ENCODE measurements at places on chromosomes 3 and 15.

- DNase-seq: no peak
Observed at GRCh38 chr3:174198199-174198598, 660.9 kb upstream of the NAALADL2 start.

DNA sequence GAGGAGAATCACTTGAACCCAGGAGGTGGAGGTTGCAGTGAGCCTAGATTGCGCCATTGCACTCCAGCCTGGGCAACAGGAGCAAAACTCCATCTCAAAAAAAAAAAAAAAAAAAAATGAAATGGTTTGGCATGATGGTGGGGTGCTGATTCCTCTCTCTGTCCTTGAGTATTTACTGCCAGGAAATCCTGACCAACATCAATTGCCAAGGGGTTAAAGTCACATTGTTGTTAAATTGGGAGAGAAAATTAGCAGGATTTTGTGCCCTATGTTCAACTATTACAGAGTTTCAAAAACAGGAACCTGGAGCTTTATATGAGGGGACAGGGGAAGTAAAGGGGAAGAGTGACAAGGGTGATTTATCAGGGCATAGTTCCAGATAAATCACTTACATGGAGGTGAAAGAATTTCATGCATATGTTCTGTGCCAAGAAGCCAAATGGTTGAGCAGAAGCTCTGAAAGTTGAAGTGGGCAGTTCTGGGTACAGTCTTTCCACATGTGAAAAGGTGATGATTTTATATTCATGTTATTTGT, 70.5 kb upstream of the TSEN2 start:
- no peak for DNase-seq

DNA sequence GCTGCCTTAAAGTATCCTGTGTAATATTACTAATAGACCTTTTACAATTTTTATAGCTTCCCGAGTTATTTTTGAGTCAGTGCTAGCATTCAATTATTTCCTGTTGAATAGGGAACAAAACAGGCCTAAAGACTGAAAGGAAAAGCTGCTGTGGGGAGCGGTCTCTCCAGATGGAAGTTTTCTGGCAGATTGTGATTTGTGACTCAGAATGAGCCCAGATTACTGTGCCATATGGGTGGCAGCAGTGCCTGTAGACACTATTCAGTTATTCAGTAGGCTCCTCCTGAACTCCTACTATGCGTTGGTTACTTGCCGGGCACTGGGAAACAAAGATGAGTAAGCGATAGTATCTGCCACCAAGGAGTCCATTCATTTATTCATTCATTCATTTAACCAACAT, 211.8 kb downstream of the CHST2 start:
- DNase-seq: no peak

- DNase-seq: no peak
Observed at GRCh38 chr3:185900228-185900627, 37.6 kb downstream of the TRA2B start.

- DNase-seq: no peak
Observed at GRCh38 chr3:179734497-179735281, 81.8 kb downstream of the USP13 start.

GRCh38 chr15:36926427-36926825, 173.9 kb downstream of the MEIS2 start:
- DNase-seq: no peak

DNA sequence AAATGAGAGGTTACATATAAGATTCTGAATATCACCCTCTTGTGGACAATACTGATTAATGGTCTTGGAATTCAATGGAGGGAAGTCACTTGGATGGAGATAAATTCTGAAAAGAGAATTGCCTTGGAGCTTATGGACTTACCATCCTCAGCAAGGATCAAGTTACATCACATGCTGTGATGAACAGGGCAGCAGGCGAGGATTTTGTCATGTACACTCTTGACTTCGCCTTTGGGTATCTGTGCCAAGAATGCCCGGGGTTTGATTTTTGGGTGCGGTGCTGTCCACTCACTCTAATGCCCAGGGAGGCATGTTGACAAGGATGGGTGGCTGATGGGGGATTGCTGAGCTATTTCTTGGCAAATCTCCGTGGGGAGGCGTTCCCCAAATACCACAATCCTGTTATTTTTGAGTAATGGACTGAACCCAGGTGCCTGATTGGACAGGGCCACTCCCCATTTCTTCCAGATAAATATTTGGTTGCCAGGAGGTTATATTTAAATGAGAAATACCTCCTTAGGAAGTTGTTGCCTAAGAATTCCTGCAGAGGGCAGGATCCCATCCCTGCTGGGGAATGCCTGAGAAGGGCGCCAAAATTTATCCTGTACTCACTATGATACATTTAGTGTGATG, 96.3 kb downstream of the TPRG1 start:
- DNase-seq: no peak

DNA sequence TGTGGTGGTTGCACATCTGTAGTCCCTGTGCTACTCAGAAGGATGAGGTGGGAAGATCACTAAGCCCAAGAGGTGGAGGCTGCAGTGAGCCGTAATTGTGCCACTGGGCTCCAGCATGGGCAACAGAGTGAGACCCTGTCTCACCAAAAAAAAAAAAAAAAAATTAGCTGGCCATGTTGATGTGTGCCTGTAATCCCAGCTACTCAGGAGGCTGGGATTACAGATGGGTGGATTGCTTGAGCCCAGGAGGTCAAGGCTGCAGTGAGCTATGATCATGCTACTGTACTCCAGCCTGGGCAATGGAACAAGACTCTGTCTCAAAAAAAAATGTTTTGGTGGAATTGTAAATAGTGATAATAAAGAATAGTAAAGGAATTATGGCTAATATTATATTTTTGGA, 9.9 kb downstream of the ATRIP start:
- no peak for DNase-seq

DNA sequence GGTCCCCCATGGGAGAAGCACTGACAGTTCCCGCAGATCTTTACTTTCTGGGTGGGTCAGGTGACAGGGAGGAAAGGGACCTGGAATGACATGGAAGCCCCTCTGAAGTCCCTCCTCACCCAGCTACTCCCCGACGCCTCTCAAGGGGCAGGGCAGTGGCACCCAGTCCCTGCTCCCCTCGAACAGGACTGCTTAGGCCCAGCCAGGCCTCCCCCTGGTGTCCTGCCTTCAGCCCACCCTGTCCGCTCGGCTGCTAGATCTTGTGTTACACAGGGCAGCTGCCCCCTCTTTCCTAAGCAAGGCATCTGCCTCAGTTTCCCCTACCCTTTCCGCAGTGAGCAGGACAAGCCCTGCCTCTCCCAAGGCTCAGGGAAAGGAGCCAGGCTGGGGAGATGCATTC, 226.5 kb downstream of the XXYLT1 start:
- no peak for DNase-seq

DNA sequence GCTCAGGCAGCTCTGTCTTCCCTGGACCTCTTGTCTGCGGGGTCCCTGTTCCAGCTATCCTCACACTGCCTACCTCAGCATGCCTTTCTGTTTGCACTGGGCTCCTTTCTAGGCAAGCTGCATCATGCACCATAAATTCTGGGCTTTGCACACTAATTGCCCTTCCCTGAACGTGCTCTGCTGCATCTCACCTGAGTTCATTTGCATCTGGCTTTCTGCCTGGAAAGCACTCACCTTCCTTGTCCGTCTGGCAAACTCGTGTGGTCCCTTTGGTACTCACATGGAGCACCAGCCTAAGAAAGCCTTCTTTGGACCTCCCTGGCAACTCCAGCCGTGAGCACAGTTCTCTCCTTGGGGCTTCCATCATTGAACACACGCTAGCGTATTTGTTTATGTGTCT, 365.6 kb downstream of the SV2B start:
- no peak for DNase-seq

DNA sequence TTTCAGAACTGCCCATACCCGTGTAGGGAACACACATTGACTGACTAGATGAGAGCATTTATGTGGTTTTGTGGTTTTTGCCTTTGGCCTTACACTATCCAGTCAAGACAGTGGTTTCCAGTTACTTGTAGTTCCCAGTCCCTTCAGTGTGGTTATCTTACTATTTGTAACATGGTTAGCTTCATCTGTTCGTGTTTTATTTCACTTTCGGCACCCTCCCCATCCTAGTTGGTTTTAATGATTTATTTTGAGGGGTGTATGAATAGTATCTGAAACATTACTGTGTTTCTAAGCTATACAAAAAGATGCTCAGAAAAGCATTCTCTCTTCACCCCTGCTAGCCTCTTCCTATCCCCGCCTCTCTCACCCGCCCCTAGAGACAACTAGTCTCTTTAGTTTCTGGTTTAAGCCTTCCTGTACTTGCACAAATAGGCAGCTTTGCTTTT, 14.1 kb downstream of the LYSMD4 start:
- no peak for DNase-seq

DNA sequence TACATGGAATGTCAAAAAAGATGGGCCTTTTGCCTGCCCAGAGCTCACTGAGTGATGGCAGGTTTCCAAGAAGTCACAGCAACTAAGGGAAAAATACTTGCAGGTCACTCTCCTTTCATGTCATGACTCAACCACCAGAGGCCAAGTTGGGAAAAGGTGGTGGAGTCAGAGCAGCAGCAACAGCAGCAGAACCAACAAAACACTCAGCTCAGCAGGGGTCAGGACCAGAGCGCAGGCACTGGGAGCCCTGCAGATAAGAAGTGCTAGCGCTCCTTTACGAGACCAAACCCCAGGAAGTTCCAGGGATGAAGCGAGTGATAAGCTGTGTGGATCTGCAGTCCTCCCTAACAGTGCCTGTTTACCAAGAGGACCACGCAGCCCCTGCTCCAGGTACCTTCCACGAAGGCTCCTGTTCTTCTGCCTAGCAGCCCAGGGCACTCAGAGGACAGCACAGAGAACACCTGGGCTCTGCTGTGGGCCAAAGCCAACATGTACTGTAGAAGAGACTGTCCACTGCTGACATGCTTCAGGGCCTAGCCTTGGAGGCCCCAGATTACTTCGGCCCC, 26.0 kb downstream of the POC1A start:
- no peak for DNase-seq

DNA sequence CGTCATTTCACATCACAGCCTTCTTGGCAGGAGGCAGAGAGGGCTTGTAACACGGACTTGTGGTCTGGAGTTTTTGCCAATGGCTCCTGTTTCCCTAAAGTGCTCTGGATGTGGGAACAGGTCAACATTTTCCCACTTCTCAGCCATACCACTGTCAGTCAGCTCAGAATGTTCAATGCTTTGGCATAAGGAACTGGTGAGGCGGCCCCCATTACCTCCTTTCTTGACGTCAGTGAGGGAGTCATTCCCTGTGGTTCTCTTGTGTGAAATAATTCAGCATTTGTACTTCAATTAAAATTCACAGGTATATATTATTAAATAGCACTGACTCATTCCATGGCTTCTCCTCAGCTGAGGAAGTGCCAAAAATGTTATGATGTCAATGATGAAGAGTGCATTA, 167.1 kb downstream of the P3H2 start:
- DNase-seq: no peak

DNA sequence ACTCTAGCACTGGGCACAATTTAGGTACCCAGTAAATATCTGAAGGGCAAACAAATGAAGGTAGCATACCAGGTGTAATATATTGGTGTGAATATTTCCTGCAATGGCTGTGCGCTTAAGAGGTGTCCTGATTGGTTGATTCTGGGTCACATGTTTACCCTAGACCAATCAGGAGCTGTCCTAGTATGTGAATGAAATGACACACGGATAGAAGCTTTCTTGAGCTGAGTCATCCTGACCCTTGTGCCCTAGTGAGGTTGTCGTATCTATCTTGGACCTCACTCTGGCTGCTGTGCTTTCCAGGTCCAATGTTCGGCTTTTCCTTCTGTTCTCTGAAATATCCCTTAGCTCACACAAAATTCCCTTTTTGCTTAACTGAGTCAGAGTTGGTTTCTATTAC, 58.1 kb upstream of the FOXP1 start:
- no peak for DNase-seq

GRCh38 chr3:122948408-122948807, 79.2 kb downstream of the SEMA5B start:
- no peak for DNase-seq

DNA sequence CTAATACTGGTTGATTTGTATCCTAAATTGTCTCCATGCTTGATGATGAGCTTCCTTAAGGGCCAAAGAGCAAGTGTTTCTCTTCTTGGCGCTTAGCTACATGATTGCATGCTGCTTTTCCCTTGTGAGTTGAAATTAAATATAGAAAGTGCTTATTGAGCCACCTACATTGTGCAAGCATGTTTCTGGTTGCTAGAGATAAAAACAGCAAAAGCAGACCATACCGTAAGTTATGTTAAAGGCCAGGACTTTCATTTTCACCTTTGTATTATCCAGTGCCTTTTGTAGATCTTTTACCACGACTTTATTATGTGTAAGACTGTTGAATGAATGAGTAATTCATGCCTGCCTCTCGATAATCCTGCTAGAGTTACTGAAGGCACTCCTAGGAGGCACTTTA, 41.9 kb upstream of the CCNB2 start:
- no peak for DNase-seq

DNA sequence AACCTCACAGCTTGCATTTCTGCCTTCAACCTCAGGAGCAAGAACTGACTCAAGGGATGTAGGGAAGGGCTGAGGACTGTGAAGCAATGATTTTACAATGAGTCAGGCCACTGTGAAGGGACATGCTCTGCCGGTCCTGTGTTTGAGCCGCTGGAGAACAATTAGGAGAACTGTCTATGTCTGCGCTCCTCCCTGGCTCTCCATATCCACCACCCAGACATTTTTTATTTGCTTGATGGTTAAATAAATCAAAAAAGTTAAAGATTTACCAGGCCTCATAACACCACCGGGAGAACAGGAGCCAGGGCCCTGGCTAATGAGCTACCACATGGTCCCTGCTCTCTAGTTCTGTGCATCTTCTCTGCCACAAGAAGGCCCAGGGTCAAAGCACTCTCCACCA, 29.6 kb downstream of the SEC61A1 start:
- DNase-seq: no peak

DNA sequence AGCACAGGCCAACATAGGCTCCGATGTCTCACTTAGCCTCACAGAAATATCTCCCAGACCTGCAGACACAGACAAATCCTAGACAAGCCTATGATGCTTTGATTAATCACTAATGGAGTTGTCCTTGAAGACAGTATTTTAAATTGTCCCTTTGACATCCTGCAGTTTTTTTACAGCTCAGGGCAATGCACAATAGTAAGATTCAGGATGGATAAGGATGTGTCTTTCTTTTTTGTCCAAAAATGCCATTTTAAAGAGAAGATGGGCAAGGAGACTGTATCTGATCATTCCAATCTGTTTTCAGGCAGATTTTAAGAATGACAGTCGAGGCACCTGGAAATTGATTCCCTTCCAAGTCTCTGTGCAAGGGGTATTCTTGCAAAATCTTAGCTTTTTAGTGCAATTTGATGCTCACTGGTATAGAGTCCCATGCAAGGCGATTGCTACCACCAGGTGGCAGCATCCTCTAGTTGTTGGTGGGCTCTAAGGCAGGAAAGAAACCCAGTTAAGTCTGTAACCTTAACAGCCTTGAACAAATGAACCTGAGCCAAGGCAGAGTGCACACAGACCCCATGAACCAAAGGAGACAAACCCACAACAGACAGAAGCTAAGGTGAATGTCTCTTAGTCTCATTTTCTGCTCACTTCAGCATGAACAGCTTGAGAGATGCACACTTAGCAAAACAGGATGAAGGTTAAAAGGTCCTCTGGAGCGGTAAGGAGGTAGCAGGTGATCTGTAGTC, 51.2 kb upstream of the MINAR1 start:
- peak; percentile 85 for DNase-seq

- no peak for DNase-seq
Observed at GRCh38 chr3:31522152-31522551, 10.6 kb upstream of the STT3B start.
